Activated naive CD4-positive, alpha-beta T cell treated with anti-CD3 and anti-CD28 coated beads for 36 hours (primary cell): ENCODE measurements at places on chromosomes 2 and 18.

- no peak for DNase-seq
Measured at GRCh38 chr2:143877876-143878530, 641.9 kb downstream of the ZEB2 start.

DNA sequence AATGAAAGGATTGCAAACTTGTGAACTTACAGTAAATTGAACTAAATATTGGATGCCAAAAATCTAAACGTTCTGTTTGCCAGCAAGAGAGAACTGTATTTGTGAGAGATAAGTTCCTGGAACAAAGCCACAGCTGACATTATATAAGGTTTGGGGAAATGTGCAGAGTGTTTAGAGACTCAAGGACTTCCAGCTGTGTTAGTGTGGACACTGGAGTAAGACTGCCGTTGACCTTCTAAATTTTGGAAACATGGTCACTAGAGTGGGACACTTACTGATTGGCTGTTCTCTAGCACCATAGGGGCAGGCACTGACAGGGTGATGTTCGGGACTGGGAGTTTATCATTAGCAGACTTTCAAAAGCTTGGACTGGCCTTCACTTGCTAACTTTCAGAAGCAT lies 40.5 kb downstream of the SCN9A start:
- no peak for DNase-seq

GRCh38 chr2:169767243-169767888 lies 31.3 kb upstream of the SSB start:
- DNase-seq, result peak; percentile 77

DNA sequence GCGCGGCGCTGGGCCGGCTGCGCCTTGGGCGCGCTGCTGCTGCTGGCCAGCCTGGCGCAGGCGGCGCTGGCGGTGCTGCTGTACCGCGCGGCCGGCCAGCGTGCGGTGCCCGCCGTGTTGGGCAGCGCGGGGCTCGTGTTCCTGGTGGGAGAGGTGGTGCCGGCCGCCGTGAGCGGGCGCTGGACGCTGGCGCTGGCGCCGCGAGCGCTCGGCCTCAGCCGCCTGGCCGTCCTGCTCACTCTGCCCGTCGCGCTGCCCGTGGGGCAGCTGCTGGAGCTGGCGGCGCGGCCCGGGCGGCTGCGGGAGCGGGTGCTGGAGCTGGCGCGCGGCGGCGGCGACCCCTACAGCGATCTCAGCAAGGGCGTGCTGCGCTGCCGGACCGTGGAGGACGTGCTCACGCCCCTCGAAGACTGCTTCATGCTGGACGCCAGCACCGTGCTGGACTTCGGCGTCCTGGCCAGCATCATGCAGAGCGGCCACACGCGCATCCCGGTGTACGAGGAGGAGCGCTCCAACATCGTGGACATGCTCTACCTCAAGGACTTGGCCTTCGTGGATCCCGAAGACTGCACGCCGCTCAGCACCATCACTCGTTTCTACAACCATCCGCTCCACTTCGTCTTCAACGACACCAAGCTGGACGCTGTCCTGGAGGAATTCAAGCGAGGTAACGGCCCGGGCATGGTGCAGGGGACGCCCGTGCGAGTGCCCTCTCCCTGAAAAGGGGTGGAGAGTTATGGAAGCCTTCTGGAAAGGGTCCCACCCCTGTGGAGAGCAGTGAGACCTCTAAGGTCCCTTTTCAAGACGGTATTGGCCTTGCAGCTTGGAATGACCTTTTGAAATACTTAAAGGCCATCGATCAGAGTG lies 1.0 kb downstream of the CNNM3 start:
- no peak for DNase-seq

- DNase-seq, result no peak
Measured at GRCh38 chr2:135546436-135546835, 15.2 kb downstream of the R3HDM1 start.
